ENCODE measurements at places on chromosomes 1 and 21.
A peak's percentile ranks its signal among the peaks of the same experiment; 100 is the strongest.

DNA sequence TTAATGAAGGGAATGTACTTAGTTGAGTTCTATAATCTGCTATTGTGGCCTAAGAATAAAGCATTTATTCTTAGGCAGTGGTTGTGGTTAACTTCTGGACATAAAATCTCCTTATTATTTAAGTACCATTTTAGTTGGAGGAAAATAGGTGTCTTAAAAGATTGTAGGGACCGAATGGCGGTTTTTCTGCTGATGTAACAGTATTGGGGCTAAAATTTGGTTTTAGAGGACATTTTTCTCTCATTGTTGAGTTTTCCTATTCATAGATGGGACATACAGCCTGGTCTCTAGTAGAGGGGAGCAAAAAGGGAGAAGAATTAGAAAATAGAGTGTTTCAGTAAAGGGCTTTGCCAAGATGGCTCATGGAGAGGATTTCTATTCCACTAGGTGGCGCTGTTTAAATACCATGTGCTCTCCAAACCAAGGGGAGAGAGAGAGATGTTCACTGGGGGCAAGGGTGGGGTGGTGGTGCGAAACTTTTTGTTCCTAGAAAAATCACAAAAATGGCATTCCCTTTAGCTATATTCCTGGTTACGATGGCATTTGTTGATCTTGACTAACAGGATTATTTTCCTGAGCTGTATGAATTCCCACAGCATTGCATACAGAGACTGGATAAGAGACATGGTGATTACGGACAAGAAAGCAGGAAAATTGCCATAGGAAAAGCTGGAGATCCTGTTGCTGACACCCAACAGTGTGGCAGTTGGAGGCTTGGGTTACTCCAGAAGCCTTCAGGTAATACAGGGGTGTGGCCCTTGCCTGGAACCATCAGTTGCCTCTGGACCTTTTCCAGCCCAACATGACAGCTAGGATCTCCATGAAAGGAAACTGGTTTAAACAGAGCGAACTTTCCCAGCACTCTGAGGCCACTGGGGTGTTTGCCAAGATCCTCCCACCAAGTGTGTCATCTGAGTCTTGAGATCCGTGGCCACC lies 18.2 kb upstream of the FCGR2A start:
- no peak for DNase-seq
- H3K27me3 ChIP-seq: peaks cover 56% of the 10 kb centered on the region
- no peak overlapping the region for H3K27ac ChIP-seq
- H3K36me3 ChIP-seq: no peaks in the 10 kb centered on the region
- H3K4me3 ChIP-seq: no peak overlapping the region
- peaks cover 1% of the 10 kb centered on the region for H3K4me1 ChIP-seq

DNA sequence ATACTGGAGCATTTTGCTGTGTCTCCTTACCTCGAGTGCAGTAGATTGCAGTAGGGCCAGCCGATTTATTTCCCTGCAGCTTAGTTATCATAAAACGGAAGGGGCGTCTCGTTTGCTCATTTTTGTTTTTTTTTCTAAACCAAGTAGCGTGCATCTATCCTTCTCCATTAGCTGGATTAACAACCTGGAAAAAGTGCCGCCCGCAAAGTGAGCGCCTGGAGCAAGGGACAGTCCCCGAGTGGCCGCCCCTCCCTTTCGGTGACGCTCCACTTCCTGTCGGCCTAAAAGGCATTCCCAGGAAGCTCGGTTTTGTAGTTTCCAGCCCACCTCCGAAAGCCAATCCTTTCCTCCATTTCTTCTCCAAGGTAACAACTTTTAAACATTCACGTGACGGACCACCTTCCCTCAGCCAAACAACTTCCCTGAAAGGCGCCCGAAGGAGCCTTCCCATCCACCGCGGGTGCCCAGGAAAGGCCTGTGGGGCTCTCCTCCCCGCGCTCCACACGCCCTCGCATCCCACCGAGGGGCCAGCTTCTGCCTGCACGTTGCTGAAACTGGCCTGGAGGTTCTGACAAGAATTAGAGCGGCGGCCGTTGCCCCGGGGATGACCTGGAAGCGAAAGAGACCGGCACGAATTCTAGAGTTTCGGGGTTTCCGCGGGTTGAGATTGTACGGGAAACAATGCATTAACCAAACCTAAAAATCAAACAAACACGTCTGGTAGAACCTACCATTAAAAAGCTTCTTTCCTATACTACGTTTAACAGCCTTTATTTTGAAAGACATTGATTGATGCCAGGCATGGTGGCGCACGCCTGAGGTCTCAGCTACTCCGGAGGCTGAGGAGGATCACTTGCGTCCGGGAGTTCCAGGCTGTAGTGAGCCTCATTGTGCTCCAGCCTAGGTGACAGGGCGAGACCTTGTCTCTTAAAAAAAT lies at the start of gene EXTL2:
TSS of gene EXTL2 (minus strand) at position 240 of the 937 bp plus-strand sequence. CDS start 6,085 bp downstream, outside the sequence.
- H3K27me3 ChIP-seq: no peaks in the 10 kb centered on the region
- H3K27ac ChIP-seq: peak within 1 kb of the TSS; percentile 97
- H3K4me3 ChIP-seq: peak within 1 kb of the TSS; percentile 100

- no peak overlapping the region for H3K4me3 ChIP-seq
- H3K27ac ChIP-seq: no peak overlapping the region
- DNase-seq: no peak
- peaks cover 18% of the 10 kb centered on the region for H3K4me1 ChIP-seq
- H3K27me3 ChIP-seq: peaks cover 23% of the 10 kb centered on the region
Measured at GRCh38 chr1:60963167-60963940, 119.0 kb upstream of the NFIA start.

DNA sequence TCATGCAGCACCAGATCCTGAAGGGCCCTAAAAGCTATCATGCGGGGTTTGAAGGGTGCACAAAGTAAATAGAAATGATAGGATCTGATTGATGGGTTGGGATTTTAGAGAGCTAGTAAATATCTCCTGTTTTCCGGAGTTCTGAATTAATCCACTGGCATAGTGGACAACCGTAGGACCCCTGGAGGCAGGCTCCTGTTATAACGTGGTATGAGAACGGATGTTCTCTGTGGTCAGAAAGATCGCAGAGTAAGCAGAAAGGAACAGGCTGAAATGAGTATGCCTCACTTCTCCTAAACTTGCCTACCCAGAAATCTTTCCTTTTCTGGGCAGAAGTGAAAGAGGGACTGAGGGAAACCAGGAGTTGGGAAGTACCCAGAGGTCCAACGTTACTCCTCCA lies 470.8 kb downstream of the AJAP1 start:
- no peak overlapping the region for H3K27ac ChIP-seq
- no peak for DNase-seq
- H3K36me3 ChIP-seq: no peaks in the 10 kb centered on the region
- peaks cover 3% of the 10 kb centered on the region for H3K4me1 ChIP-seq
- H3K4me3 ChIP-seq: no peak overlapping the region

DNA sequence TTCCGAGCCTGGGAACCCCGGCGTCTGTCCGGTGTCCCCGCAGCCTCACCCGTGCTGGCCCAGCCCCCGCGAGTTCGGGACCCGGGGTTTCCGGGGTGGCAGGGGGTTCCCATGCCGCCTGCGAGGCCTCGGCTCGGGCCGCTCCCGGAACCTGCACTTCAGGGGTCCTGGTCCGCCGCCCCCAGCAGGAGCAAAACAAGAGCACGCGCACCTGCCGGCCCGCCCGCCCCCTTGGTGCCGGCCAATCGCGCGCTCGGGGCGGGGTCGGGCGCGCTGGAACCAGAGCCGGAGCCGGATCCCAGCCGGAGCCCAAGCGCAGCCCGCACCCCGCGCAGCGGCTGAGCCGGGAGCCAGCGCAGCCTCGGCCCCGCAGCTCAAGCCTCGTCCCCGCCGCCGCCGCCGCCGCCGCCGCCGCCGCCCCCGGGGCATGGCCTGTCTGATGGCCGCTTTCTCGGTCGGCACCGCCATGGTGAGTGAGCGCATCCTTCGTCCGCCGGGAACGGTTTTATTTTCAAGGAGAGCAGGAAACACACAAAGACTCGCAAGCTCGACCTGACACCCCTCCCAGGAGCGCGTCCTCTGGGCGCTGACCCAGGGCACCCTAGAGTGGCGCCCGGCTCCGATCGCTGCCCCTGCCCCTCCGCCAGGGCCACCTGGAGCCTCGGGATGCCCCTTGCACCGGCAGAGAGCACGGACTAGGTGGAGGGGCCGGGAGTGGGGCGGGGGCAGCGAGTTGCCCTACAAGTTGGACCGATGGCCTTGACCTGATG lies at the start of gene ABCG1:
TSS of gene ABCG1 (plus strand) at position 305 of the 770 bp plus-strand sequence. CDS start at position 428, 123 bp downstream.
- no peaks in the 10 kb centered on the region for H3K36me3 ChIP-seq
- peaks cover 10% of the 10 kb centered on the region for H3K4me1 ChIP-seq
- peak within 1 kb of the TSS; percentile 67 for H3K4me3 ChIP-seq
- H3K27ac ChIP-seq: peak within 1 kb of the TSS; percentile 69
- H3K27me3 ChIP-seq: peaks cover 52% of the 10 kb centered on the region

DNA sequence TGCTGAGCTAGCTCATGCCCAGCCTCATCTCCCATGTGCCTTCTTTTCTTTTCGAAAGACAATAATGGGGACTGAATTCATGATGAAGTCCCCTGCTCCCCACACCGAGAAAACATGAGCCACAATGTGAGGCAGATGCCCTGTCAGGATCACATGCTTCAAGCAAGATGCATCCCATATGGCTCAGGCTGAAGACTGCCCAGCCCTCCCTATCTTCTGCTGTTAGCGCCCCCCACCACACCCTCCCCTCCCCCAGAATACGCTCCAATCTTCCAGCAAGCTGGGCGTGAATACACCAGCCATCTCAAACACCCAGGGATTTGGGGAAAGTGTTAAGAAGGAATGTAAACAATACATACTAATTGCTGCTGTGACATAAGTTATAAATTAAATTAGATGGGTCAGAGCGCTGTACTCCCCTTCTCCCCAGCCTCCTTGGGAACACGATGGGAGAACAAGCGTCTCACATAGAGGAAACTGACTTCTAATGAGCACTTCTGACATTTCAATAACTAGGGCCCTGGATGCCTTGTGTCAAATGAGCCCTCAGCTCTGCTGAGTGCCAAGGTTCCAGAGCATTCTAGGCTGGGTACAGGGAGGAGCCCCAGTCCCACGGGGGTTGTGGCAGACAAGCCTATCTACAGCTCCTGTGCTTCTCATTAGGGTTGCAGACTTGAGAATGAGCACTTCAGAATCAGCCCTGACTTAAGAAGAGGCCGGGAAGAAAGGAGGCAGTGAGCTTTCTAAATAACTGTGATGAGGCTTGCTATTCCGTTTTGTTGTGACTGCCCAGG lies 55.6 kb downstream of the TNR start:
- H3K4me1 ChIP-seq: no peaks in the 10 kb centered on the region
- H3K36me3 ChIP-seq: no peaks in the 10 kb centered on the region
- no peak overlapping the region for H3K4me3 ChIP-seq

GRCh38 chr1:48073798-48074530 lies 76.8 kb upstream of the TRABD2B start:
- no peaks in the 10 kb centered on the region for H3K36me3 ChIP-seq
- H3K4me3 ChIP-seq: no peak overlapping the region
- no peak overlapping the region for H3K27ac ChIP-seq
- H3K4me1 ChIP-seq: peaks cover 3% of the 10 kb centered on the region
- peaks cover 5% of the 10 kb centered on the region for H3K27me3 ChIP-seq
- no peak for DNase-seq

DNA sequence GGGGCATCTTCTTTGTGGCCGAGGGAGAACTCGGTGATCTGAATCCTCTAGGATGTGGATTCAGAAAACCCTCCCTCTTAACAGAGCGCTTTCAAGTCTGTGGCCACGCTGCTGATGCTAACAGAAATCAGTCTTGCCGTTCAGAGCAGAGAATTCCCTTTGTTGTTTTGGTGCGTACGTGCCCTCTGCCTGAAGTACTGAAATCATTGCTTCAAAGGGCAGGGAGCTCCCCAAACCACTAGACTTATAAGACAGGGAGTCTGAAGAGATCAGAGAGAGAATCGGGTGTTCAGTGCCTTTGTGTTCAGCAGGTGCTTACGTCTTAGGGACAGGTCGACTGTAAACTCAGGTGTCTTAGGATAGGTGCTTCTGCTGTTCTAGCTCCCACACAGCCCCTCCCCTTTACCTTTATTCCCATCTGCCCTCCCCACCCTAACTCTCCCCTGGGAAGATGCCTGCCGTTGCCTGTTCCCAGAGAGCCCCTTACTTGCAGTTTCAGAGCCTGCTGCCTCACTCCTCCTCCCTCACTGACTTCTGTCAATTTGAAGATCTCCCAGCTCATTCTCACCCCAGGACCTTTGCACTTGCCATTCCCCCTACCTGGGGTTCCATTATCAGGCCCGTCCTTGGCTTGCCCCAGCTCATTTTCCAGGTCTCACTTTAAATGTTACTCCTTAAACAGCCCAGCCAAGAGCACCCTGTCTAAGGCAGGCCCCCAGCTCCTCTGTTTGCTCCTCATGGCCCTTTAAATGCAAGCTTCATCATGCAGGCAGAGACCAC lies 143.0 kb downstream of the CAMTA1 start:
- no peak overlapping the region for H3K27ac ChIP-seq
- H3K4me3 ChIP-seq: no peak overlapping the region
- DNase-seq: no peak

DNA sequence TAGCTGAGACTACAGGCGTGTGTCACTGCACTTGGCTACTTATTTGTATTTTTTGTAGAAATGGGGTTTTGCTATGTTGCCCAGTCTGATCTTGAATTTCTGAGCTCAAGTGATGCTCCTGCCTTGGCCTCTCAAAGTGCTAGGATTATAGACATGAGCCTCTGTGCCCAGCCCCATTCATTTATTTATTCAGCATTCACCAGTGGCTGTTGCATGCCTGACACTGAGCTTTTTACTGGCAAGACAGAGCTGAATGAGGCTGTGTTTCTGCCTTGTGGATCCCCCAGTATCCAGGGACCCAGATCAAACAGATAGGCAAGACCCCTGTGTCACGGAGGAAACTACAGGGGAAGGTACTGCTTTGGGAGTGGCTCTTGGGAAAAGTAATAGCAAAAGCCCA lies 109.4 kb downstream of the DISC1 start:
- no peak for DNase-seq
- H3K4me1 ChIP-seq: no peaks in the 10 kb centered on the region
- H3K36me3 ChIP-seq: peaks cover 2% of the 10 kb centered on the region
- H3K27me3 ChIP-seq: no peaks in the 10 kb centered on the region

- peaks cover 13% of the 10 kb centered on the region for H3K4me1 ChIP-seq
- no peak overlapping the region for H3K27ac ChIP-seq
- H3K27me3 ChIP-seq: peaks cover 3% of the 10 kb centered on the region
- no peaks in the 10 kb centered on the region for H3K36me3 ChIP-seq
- no peak for DNase-seq
Measured at GRCh38 chr21:37557261-37557950, 190.8 kb downstream of the DYRK1A start.

DNA sequence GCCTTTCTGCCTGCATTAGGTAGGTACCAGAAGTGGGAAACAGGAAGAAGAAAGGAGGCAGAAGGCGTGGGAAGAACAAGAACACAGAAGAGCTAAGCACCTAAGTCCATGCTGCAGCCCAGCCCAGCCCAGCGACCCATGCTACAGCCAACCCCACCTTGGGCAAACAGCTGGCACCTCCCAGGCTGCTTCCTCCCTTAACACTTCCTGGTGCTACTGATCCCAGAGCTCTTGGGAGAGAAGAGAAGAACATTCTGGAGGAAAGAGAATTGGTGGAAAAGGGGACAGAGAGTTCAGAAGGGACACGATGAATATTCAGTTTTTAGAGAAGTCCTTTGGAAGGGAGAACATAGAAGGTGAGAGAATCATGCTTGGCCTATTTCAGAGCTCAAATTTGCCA lies 28.5 kb downstream of the PLEKHA6 start:
- no peak overlapping the region for H3K4me3 ChIP-seq
- no peaks in the 10 kb centered on the region for H3K36me3 ChIP-seq
- peaks cover 4% of the 10 kb centered on the region for H3K27me3 ChIP-seq
- peak overlapping the region; percentile 62 for H3K27ac ChIP-seq
- no peak for DNase-seq

Data from progenitor cell of endocrine pancreas (in vitro differentiated cells).